Osteoblast (primary cell): ENCODE measurements at places on chromosomes 12 and 14. TPM values are rescaled to one million over a fixed set of nuclear protein-coding genes. Genes with fewer than 3 reads are reported as not detected.

- peak; percentile 91 for DNase-seq
Observed at GRCh38 chr12:19440019-19440858, 947 bp downstream of the AEBP2 start.

GRCh38 chr14:93173943-93174395 is 10.7 kb downstream of the MOAP1 start:
- DNase-seq, result peak; percentile 53

- no peak for DNase-seq
Observed at GRCh38 chr14:95253039-95253630, 66.6 kb downstream of the CLMN start.

The CBLN3 gene
- 3.5 and 4.0 TPM in 2 replicates for total RNA-seq

The GYS2 gene
- not detected in 2 replicates for total RNA-seq
